GM12891 (cell line): ENCODE measurements at places on chromosomes 2 and 18.

DNA sequence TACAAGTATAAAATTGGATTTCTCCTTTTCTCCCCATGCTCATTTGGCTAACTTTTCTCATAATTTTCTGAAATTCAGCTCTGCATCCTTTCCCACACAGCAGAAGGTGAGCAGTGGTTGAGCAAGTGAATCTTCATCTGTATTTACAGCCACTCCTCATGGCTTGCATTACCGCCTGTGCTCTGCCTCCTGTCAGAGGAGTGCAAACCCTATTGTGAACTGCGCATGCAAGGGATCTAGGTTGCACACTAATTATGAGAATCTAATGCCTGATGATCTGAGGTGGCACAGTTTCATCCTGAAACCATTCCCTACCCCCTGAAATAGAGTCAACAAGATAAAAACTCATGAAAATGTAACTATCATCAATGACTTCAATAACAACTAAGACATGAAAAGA lies 20.0 kb downstream of the ME2 start:
- no peak for DNase-seq

DNA sequence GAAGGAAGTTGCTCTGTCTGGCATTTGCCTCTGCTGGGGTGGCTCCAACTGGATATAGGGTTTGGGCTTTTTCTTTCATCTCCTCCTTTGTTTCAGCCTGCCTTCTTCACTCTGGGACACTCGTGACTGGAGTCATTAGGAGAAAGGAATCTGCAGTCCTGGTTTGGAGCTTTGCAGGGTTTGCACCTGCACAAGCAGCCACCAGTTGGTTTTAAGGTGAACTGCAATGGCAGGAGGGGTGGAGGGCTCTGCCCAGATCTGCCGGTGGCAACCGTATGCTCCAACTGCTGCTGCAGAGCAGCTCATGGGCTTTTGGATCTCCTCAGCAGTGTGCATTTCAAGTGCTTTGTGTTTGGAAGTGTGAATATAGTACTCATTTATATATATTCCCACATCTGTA lies 131.3 kb upstream of the MGAT5 start:
- DNase-seq: no peak

GRCh38 chr2:201618744-201619662 lies 24.3 kb downstream of the TMEM237 start:
- no peak for DNase-seq

GRCh38 chr2:227456772-227457171 lies 15.2 kb upstream of the AGFG1 start:
- DNase-seq: no peak

- no peak for DNase-seq
Observed at GRCh38 chr2:10085043-10085667, 4.9 kb upstream of the CYS1 start.

GRCh38 chr2:142603759-142604158 lies 273.7 kb upstream of the KYNU start:
- no peak for DNase-seq

DNA sequence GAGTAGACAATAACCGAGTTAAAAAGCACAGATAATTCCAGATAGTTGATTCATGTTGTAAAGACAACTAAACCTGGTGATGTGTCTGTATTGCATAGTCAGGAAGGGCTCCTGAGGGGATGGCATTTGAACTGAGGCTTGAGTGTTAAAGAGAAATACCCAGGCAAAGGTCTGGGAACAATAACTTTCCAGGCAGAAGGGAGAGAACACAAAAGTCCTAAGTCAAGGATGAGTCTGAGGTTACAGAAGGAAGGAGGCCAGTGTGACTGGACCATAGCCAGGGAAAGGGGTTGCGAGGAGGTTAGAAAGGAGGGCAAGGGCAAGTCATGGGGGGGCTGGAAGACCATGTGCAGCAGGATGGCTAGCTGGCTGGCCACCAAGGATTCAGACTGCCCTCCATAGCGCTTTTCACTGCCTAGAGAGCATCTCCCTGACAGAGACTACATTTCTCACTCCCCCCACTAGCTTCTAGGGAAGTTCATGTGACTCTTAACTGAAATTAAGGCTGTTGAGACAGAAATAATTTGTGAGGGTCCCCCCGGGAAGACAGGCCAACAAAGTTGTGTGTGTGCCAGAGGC lies 135.5 kb upstream of the CREB1 start:
- DNase-seq: no peak

GRCh38 chr18:28005164-28005563 lies 171.8 kb downstream of the CDH2 start:
- no peak for DNase-seq

- DNase-seq: no peak
Observed at GRCh38 chr2:146666340-146666739, 1178.5 kb upstream of the ACVR2A start.

- DNase-seq: no peak
Observed at GRCh38 chr18:55214534-55214933, 255.3 kb upstream of the CCDC68 start.

DNA sequence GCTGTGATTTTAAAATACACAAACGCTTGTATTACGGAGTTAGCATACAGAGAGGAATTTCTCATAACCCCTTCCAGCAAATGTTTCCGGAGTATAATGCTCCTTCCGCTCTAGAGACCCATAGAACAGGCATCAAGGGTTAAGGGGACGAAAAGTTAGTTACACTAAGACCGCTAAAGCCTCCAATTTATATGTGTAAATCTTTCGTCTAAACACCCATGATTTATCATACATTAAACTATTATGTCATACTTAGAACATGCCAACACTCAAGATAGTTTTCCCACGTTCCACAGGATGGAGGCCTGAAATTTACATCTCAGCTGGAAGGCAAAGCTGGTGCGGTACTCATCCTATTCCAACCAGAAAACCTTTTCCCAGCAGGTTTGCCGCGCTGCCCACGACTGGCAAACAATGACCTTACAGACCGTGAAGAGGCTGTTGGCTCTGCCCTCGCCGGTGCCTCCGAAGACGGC lies 650 bp downstream of the ORMDL1 start:
- no peak for DNase-seq

DNA sequence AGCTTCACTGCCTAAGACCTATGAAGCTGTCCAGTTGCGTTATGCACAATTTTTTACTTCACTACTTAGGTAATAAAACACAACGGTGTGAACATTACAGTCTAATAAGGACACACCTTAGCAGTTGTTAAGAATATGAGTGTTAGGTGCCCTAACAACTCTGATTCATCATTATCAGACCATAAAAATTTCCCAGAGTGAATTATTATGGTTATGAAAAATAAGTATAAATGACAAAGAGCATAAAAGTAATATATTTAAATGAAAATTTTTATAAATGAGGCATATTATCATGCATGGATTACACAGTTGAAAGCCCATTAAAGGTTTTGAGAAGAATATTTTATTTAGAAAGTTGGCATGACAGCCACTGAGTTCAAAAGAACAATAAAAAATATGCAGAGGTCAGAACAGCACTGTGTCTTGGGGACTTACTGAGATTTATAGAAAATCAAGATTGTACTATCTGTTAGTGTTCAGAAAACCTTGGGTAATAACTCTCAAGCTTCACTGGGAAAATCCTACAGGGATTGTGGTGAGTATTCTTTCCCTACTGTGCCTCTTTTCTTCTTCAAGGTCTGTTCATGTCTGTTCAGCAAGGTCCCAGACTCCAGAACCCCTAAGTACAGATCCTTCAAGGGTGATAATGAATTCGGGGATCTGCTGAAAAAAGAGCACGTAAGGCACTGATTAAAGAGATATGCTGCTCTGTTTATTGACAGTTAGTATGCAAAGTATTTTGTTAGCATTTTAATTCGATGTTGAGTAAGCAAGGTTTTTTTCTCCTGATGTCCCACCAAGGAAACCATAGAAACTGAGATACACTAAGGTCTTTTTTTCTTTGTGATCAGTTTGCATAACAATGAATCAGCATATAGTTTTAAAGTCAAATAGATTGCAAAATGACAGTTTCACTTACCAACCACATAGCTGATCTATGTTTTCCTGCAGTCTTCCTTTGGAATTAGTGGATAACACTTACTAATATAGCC lies 250.0 kb downstream of the DSEL start:
- no peak for DNase-seq

GRCh38 chr18:26003356-26003755 lies 87.1 kb downstream of the SS18 start:
- DNase-seq: no peak

- DNase-seq: no peak
Observed at GRCh38 chr2:206071807-206072206, 14.2 kb downstream of the INO80D start.

DNA sequence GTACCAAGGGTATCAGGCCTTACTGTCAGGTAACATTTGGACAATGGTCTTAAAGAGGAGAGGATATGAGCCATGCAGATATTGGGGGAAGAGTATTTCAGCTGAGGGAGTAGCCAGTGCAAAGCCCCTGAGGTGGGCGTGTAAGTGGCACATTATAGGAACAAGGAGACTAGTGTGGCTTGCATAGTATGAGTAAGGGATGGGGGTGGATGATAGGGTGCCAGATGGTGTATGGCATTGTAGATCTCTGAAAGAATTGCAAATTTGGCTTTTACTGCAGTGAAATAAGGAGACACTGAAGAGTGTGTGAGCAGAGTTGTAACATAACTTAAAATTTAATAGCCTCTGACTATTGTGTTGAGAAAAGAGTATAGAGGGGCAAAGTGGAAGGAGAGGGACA lies 244.0 kb downstream of the PDE11A start:
- no peak for DNase-seq

DNA sequence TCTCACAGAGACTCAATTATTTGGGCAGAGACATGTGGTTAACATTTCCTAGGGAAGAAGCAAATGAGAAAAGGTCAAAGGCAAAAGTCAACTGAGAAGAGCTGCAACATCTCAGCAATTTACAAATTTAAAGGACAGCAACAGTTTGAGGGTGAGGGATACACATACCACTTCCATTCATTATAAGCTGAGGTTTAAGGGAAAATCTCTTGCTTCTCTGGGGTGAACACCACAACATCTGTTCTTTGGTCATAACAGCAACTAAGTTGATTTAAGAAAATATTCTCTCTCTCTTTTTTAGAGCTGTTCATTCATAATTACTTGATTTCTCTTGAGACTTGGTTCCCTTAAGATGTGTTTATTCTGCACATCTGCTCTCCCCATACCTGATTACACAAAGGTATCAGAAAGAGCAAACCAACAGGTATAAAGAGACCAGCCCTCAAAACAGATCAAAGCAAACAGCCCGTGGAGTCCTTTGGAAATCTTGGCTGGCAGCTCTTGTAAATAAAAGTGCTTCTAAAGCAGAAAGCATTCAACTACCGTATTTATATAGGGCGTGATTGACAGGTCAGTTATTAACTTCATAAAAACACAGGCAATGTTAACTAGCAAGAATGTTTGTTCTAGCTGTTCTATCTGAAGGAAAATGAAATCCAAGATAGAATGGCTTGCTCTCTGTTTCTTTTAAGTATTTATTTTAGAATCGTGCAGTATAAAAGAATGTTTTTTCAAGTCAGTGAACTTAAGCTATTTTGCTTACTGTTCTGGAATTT lies 132.8 kb downstream of the THADA start:
- no peak for DNase-seq

GRCh38 chr2:197328461-197328860 lies 17.9 kb upstream of the ANKRD44 start:
- DNase-seq: no peak

GRCh38 chr18:49178736-49179135 lies 228.0 kb upstream of the SMAD7 start:
- DNase-seq: no peak

DNA sequence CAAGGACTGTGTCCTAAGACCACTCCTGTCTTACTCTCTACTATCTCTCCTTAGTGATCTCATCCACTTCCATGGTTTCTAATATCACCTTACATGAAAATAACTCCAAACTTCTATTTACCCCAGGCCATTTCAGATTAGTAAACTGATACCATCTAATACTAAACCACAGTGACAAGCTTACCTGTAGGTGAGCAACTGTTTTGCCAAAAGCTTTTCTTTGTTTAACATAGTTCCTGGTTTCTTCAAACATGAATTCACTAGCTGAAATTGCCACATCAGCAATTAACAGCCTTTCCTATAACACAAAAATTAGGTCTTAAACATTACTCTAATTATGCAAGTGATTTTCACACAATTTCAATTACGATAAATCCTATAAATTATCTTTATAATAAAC lies 22.1 kb downstream of the ACADL start:
- DNase-seq: no peak

GRCh38 chr2:63853527-63854310 lies 12.0 kb downstream of the UGP2 start:
- DNase-seq: no peak

GRCh38 chr2:116859708-116860107 lies 954.8 kb upstream of the DDX18 start:
- DNase-seq: no peak

DNA sequence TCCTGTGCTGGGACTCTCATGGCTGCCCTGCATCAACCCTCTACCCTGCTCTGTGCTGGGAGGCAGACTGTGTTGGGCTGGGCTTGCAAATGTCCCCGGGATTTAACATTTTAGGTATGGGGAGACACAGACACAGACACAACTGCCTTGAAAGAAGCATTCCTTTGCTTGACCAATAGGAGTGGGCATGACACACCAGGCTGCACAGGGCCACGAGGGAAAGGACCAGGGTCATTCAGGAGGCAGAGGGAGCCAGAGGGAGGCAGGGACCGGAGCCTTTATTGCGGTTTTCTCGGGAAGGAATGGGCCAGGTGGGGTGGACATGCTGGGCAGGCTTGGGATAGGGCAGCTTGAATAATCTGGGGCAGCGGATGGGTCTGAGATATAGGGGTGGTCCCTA lies 238.7 kb upstream of the COPS8 start:
- no peak for DNase-seq

DNA sequence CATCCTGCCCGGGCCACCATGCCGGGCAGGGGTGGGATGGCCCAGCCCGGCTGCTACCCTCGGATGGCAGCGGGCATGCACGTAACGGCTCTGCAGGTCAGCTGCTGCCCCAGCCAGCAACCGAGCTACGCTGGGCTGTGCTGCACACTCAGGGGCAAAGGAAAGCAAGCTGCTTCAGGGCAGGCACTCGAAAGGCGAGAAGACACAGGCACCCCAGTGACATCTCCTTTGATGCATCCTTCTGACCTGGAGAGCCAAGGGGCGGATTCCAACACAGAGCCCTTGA lies 8.8 kb downstream of the HDAC4 start:
- no peak for DNase-seq

GRCh38 chr18:50398947-50399346 lies 24.1 kb downstream of the SKA1 start:
- no peak for DNase-seq

DNA sequence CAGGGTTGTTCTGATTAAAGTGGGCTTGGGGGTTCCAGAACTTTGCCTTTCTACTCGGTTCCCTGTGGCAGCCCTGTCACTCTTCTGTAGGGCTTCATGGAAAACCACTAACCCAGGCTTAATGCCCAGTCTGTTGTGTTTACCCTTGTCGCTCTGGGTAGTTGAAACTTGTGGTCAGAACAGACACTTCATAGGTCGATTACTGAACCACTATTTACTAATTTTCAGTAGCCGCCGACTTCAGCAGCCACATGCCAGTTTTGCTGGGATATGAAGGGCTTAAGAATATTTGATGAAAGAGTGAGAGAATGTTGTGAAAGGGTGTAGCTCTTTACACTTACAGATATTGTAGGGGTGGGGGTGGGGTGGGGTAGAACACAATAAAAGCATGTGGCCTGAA lies 362.3 kb downstream of the RND3 start:
- DNase-seq: no peak
